ENCODE measurements at places on chromosomes 13 and 19.
A peak's percentile ranks its signal among the peaks of the same experiment; 100 is the strongest.

- DNase-seq = no peak
These were observed 1.5 kb downstream of the GAS6 start for GRCh38 chr13:113862191-113862930.

DNA sequence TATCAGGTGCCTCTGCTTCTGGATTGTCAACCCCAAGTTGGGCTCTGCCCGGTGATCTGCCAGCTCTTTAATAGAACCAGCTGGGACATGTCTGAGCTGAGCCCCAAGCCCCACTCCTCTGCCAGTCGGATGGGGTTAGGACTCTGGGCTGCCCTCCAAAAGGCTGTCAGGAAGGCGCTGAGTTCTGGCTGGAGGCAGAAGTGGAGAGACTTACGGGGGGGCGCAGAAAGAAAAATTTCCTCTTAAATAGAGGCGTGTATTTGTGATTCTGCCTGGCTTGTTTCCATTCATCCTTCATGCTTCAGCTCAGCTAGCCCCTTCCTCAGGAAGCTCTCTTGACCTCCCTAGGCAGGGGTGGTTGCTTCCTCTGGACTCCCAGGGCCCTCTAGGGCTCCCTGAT lies 985 bp upstream of the KCNK6 start:
- no peak for DNase-seq

- DNase-seq = no peak
These were observed 11.4 kb downstream of the FCHO1 start for GRCh38 chr19:17762505-17763229.

DNA sequence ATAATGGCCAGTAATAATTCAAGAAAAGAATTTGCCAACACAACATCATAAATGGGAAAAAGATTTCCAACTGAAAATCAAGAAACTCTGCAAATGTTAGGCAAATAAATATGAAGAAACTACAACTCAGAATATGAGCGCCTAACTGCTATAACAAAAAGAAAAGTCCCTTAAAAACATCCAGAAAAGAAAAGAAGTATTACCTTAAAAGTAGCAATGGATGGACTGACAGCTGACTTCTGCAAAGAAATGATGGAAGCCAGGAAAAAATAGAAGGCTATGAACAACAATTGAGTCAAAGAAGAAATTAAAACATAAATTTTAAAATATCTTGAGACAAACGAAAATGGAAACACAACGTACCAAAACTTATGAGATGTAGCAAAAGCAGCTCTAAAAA lies 482.3 kb upstream of the ZNF507 start:
- DNase-seq = no peak

DNA sequence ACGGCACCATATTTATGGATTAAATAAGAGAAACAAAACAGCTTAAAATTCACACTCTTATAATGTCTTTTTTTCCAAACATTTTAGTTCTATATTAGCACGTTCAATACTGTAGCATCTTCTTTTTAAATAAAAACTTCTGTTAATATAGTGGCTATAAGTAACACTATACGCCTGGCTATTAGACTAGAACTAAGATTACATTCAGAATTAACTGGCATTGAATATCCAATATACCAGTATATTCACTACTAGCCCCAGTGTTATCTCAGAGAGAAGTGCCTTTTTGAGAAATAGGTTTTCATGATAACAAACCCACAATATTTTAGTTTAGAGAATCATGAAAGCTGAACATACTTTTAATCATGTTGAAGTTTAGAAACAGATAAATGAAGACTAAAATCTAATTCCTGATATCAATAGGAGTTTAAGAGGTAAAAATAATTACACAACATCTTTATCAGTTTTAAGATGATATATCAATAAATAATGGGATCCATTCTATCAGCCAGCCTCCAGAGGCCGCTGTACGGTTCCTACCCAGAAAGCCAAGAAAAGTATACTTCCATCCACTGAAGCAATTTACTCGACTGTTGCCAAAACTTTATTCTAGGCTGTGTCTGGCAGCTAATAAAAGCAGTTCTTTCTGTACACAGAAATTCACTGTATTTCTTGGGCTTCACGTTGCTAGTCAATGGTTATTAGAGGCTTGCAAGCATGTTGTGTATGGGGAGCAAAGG lies 1113.4 kb upstream of the MIR17HG start:
- no peak for DNase-seq

DNA sequence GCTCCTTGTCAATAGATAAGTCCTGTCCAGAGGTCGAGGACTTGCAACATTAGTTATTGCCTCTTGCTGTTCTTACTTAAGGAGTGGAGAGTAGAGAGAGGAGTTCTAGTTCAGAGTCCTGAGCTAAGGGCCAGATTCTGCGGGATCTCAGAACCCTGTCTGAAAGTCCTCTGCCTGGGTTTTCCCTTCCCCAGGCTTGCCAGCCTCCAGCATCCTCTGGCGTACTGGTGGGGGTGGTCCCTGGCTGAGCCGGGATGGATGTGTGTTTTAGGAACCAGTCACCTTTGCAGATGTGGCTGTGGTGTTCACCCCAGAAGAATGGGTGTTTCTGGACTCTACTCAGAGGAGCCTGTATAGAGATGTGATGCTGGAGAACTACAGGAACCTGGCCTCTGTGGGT lies 26.0 kb downstream of the ZNF333 start:
- no peak for DNase-seq

- no peak for DNase-seq
These were observed 709 bp downstream of the ATP8A2 start for GRCh38 chr13:25372284-25373081.

GRCh38 chr13:46522748-46523030 lies 30.3 kb upstream of the LRCH1 start:
- DNase-seq = no peak

DNA sequence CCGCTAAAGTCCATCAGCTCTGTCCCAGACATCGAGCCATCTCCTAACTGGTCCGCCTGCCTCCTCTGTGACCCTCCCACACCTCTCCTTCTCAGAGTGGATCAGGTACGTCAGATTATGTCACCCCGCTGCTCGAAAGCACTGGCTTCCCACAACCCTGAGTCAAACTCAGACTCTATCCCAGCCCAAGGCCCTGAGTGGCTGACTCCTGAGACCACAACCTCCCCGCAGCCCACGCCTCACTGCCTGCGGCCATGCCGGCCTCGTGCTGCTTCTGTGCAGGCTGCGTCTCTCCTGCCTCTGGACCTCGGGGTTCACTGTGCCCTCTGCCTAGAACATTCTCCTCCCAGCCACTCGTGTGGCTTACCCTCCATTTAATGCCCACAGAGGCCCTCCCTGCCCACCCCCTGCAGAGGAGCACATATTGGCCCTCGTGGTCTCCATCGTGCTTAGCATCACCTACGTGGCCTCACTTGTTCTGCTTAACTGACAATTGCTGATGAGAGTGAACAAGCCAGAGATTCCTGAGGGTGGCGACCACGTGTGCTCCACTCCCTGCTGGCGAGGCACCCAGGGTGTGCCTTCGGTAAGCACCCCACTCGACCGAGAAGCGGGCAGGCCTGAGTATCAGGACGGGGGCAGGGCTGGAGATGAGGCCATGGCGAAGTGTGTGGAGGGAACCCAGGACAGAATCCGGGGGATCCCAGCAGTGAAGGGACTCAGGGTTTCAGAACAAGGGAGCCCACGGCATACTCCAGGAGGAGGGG lies 13.5 kb upstream of the FKRP start:
- DNase-seq = no peak

DNA sequence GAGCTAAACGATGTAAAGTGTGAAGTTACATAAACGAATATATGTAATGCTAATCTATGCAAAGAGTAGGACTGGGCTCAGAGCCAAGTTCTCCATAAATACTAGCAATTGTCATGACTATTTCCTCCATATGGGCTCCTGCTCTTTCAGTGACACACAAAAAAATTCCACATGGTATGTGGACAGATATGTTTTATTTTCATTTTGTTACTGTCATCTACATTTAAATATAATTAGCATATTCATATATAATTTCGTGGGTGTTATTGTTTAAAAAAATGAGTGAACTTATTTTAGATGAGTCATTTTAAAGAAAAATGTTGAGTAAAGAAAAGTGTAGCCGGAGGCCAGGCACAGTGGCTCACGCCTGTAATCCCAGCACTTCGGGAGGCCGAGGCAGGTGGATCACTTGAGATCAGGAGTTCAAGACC lies 5.0 kb upstream of the IGSF23 start:
- DNase-seq = no peak

DNA sequence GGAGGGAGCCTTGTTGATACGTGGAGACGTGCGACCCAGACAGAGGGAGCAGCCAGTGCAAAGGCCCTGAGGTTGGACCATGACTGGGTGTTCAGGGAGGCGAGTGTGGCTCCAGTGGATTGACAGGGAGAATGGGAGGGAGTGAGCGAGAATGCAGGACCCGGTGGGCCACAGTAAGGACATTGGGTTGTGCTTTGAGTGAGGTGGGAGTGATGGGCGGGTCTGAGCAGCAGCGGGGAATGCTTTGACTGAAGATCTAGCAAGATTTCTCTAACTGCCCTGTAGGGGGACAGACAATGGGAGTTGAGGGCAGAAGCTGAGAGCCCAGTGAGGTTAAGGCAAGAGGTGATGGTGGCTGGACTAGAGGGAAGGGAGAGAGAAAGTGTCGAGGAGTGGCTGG lies 7.7 kb upstream of the NANOS2 start:
- peak; percentile 26 for DNase-seq
